ENCODE measurements at places on chromosomes 12 and 14.

- no peak for DNase-seq
Measured at GRCh38 chr14:66652525-66653106, 144.7 kb downstream of the GPHN start.

DNA sequence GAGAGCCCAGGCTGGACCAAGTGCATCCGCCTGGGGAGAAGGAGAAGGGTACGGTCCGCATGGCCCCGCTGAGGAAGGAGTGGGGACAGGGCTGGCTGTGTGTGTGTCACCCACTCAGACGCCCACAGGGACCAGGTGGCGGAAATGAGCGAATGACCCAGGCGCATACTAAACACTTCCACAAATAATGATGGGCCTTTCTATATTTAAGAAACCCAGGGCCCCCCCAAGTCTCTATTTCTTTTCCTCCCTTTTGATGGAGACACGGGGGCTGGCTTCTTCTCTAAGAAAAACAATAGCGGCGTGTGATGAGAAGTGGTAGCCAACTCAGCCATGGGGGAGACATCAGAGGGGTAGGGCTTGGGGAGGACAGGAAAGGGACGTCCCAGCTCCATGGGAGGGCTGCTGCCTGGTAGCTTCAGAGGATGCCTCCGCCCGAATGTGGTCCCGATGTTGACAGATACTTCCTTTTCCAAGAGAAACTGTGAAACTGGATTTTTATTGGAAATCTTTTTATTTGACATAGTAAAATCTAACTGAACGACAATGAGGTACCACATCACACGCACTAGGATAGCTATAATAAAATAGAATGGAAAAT is 6.3 kb upstream of the MAP1LC3B2 start:
- DNase-seq, result no peak

GRCh38 chr12:7751394-7751793 is 4.2 kb upstream of the CLEC4C start:
- DNase-seq, result no peak

DNA sequence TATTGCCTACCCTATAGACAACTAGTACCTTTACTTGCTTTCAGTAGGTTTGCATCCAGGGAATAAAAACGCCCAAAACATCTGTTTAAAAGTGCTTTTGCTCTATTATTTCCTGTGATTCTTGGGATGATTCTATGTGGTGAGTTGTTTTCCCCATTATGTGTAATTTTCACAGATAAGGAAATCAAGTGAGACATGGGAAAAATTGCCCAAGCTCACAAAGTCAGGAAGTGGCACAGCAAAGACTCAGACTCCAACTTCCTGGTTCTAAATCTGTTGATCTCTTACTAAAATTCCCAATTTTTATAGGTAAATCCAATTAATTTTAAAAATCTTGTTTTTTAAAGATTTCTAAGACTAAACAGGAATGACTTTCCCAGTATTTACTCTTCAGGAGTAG is 39.0 kb downstream of the NID2 start:
- DNase-seq, result no peak

GRCh38 chr14:64069634-64070359 is 217.0 kb downstream of the SYNE2 start:
- DNase-seq, result no peak

DNA sequence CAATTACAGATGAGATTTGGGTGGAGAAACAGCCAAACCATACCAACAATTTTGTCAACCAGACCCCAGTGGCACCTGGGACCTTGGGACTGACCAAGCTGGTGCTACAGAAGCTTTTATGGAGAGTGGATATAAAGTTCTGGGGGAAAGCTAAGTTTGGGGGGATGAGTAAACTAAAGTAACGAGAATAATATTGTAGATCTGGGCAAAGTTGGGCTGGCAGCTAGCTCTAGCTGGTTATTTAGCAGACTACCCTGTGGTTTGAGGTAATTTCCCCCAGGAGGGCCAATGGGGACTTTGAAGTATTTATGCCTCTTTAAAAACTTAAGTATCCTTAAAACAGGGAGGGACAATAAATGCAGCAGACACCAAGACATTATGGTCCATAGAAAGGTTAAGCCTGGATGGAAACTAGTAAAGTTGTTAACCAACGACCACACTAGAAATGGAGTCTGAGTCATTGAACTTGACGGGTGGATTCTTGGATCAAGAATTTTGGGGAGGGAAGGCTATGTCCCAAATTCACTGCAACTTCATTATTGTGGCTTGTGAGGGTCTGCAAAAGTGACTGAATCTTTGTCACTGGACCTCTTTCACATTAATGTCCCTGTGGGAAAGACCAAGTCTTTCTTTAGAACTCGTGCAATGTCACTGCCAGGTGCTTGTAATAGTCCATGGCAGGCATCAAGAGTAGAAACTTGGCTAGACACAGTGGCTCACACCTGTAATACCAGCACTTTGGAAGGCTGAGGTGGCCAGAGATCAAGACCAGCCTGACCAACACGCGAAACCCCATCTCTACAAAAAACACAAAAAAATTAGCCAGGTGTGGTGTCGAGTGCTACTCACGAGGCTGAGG is 48.5 kb upstream of the OR5AU1 start:
- DNase-seq, result no peak

- peak; percentile 55 for DNase-seq
Measured at GRCh38 chr14:54622192-54622958, 55.4 kb downstream of the SAMD4A start.

- peak; percentile 41 for DNase-seq
Measured at GRCh38 chr14:92973261-92973797, 50.4 kb downstream of the CHGA start.
